Hypothalamus (tissue), 51 donors: ENCODE measurements at places on chromosomes 5 and 9.

DNA sequence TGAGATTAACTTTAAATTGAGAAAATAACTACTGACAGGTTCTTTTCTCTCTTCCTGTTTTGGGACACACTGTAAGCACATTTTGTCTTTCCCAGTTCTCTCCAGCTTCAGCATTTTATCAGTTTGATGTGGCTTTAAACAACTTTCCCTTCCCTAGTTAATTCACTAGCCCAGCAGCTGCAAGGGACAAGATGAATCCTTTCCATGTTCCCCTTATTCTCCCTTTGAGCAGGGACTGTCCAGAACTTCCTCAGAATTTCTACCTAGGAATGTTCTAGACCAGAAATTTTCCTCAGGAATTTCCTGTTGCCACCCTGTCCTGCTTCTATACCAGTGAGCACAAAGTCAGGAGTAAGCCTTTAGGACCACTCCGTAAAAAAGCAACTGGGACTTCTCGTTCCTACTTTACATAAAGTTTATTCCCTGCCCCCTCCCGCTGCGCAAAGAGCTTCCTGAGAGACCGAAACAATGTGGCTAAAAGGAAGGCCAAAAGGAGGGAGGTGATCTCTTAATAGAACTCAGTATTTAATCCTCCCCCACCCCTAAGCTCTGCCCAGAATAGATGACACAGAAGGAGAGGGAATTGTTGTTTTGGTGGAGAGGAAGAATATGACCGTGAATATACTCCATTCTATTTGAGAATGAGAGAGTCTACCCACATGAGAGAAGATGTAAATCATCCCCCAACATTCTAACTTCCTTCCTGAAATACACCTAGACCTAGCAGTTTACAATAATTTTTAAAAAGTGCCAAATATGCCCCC lies 61.9 kb downstream of the GLIS3 start:
- no peak for DNase-seq

DNA sequence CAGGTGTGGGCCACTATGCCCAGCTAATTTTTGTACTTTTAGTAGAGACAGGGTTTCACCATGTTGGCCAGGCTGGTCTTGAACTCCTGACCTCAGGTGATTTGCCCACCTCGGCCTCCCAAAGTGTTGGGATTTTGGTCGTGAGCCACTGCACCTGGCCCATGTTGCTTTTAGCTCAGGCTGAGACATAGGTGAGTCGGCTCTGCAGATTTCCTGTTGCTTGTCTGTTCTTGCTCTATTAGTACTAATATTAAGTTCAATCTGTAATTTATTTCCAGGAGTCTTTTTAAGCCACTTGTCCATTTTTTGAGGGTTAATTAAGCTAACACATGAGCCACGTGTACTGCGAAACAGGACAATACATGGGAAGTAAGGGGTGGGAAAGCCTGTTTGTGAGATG lies 21.4 kb upstream of the BASP1 start:
- no peak for DNase-seq

- no peak for DNase-seq
These were observed 69.8 kb upstream of the RASEF start for GRCh38 chr9:83132768-83133167.

- no peak for DNase-seq
These were observed 253.9 kb downstream of the SPATA31D1 start for GRCh38 chr9:82242285-82242963.

DNA sequence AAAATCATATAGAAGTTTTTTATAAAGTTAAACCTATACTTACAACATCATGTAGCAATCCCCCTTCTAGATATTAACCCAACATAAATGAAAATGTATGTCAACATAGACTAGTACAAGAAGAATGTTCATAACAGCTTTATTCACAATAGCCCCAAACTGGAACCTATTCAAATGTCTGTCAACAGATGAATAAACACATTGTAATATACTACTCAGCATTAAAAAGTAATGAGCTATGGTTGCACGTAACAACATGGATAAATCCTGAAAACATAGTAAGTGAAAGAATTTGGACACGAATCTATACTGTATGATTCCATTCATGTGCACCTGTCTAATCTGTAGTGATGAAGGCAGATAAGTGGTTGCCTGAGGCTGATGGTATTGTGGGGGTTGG lies 73.9 kb downstream of the CSNK1G3 start:
- DNase-seq, result no peak

- no peak for DNase-seq
These were observed 143.7 kb upstream of the SLC30A5 start for GRCh38 chr5:68950125-68950524.

DNA sequence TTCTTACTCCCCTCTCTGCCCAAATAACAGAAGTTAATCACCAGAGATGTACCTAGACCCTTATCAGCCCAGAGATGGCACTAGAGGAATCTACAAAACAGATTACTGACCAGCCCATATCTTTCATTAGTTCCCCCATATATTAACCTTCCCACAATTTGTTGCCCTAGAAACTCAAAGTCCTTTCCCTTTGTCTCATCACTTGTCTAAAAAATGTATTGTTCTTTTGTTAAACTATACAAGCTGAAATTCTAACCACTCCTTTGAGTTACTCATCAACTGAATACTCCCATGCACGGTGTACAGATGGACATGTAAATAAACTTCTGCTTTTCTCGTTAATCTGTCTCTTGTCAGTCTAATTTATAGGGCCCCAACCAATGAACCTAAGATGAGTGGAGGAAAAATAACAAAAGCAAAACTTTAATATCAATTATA lies 130.9 kb downstream of the CCDC192 start:
- DNase-seq, result no peak

GRCh38 chr5:79416499-79416898 lies 97.4 kb downstream of the HOMER1 start:
- no peak for DNase-seq

GRCh38 chr9:100441911-100442361 lies 15.0 kb downstream of the MSANTD3 start:
- DNase-seq, result no peak

DNA sequence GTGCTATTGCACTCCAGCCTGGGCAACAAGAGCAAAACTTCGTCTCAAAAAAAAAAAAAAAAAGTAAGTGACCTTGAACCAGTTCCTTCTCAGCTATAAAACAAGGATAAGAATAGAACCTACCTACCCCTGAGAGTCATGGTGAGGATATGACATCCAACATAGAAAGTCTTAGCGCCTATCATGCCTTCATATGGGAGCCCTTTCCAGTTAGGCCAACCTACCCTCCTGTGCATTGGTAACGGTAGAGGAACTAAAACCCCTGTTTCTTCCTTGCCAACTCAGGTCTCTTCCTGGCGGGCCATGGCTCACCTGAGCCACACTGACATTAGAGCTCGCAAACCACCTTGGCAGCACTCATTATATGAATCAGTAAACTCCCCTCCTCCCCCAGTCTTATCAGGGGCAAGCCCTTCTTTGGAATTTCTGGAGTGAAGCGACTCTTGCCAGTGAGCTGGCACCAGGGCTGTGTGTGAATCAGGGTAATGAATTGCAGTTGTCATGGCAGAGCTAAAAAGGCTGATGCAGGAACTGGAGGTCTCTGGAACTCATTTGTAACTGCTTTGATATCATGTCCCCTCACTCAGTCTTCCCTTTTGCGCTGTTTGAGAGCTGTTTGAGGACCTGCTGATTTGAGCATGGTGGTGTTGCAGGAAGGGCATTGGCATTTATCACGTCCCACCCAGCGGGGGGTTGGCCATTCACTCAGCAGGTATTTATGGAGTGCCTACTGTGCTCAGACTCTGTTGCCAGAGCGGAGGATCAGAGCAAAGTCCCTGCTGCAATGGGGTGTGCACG lies 10.3 kb downstream of the WWC1 start:
- DNase-seq, result no peak

DNA sequence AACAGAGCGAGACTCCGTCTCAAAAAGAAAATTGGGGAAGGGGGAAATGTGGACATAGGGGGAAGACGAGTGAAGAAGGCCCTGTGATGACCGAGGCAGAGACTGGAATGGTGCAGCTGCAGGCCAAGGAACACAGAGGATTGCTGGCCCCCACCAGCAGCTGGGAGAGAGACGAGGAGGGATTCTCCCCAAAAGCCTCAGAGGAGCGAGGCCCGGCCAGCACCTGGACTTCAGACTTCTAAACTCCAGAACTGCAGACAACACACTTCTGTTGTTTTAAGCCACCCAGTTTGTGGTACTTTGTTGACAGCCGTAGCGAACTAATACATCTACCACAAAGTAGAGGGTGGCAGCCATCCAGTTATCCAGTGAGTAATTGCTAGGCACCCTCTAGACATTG lies 124.6 kb downstream of the ATPSCKMT start:
- DNase-seq, result no peak

- DNase-seq, result no peak
These were observed 184.2 kb downstream of the DMAC1 start for GRCh38 chr9:7615344-7615743.

DNA sequence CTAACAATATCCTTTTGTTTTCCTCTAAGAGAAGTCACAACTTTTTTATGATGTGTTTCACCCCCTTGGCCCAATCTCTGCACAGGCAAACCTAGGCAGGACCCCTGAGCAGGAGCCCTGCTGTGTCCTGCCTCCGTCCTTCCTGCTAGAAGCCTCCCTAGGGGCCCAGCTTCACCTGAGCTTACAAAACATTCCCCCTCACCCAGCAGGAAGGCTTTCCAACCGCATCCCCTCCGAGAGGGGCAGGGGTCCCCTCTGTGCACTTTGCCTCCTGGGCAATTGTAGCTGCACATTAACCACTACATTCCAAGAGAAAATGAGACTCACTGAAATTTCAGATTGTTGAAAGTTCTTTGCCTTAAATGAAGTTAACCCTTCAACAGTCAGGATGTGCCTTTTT lies 176.2 kb downstream of the IRX2 start:
- no peak for DNase-seq

DNA sequence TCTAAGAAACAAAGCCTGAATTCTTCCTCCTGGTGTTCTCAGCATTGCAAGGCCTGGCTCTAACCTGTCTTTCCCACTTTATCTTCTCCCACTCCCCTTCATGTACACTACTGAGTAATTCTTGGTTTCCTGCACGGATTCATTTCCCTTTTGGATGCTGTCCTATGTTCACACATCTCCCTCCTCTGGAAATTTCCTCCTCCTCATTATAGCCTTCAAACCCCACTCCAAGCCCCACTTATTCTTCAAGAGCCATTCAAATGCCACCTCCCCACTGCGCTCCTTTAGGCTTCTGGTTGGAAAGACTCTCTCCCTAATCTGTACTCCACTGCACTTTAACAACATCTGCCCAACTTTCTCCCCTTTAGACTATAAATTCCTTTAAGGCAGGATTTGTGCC lies 28.2 kb upstream of the C5orf63 start:
- no peak for DNase-seq

GRCh38 chr9:29063031-29063430 lies 1489.8 kb upstream of the C9orf72 start:
- no peak for DNase-seq

GRCh38 chr9:129335464-129336129 lies 157.5 kb upstream of the IER5L start:
- DNase-seq, result no peak

DNA sequence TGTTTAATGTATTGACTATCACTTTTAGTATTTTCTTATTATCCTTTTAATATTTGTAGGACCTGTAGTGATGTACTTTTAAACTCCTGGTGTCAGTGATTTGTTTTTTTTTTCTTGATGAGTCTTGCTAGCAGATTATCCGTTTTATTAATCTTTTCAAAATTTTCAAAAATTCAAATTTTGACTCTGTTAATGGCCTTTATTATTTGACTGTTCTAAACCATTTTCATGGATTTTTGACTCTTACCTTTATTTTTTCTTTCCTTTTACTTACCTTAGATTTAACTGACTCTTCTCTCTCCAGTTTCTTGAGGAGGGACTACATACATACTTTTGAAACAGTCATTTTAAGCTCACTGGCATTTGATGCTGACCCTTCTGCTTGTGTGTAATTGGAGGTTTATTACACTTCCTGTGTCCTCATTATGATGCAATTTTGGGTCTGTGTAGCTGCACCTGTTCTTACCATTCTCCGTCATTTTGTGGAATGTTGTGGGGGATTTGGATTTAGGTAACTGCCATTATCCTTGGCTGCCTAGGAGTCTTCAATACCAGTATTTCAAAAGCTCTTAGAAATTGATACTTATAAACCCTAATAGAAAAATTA lies 32.0 kb upstream of the EXOC3 start:
- no peak for DNase-seq

GRCh38 chr5:169789417-169789940 lies 152.4 kb downstream of the DOCK2 start:
- no peak for DNase-seq

DNA sequence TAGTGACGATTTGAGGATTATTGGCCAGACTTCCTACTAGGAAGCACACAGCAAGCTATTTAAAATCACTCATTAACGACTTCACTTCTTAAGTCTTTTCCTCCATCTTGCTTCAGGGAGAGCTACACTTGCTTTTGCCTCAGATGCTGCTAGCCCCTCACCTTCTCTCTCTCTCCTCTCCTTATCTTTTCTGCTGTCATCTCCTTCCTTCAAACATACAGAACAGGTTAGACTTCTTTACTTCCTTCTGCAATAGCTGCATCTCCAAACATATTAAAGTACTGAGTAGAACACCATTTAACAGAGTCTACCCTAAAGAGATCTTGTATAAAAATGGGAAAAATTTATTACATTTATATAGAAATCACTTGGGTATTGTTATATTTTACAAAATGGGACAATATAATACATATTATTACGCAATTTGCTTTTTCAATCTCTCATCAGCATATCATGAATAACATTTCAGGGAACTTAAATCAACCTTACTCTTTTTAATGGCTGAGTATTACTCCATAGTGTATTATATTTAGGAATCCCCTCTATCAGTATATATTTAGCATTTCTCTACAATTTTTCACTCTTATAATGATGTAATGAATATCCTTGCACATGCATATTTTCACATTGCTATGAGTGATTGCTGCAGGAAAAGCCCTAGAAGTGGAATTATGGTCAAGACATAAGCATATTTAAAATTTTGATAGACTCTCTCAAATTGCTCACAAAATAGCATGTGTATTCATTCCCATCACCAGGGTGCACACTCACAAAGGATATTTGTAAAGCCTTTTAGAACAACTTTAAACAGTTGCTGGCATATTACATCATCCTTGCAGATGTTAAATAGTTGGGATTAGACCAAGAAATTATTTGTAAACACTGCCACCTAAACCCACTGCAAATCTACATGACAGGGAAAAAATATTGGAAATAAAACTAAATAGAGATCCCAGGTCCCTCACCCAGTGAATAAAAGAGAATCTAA lies 164.5 kb upstream of the NFIB start:
- no peak for DNase-seq
